GM10248 (cell line): ENCODE measurements at places on chromosomes 12 and 14.

GRCh38 chr14:55085060-55085660 lies 33.7 kb downstream of the MAPK1IP1L start:
- DNase-seq = no peak

GRCh38 chr12:117333331-117333881 lies 28.0 kb downstream of the NOS1 start:
- DNase-seq = no peak

GRCh38 chr12:54497883-54498282 lies 331 bp downstream of the NCKAP1L start:
- no peak for DNase-seq

DNA sequence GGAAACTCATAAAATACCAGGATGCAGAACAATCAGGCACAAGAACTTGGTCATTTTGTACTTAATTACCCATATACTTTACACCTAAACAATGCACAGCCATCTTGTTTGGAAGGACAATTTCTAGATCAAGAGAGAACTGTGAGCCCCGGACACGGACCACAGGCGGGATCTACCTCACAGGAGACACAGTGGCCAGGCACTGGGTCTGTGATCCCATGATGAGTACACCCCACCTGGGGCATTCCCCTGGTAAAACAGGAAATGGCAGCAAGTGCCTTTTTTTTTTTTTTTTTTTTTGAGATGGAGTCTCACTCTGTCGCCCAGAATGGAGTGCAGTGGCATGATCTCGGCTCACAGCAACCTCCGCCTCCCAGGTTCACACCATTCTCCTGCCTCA lies 15.2 kb downstream of the GOLGA3 start:
- no peak for DNase-seq

DNA sequence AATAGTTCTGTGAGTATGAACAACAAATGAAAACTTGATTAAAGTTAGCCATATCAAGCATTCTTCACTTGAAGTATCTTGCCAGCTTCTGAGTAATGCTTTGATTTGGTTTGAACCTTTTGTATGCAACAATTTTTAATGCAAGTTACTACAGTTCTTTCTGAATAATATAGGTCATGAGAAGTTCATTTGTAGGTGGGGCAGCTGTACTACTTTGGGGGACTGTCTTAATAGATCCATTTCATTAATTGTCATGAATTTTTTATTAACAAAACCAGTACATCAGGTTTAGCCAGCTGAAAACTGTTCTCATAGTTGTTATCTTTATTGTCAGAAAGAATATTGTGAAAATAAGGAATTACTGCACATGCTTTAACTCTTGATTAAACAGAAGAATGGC lies 142.7 kb downstream of the FOXA1 start:
- no peak for DNase-seq

DNA sequence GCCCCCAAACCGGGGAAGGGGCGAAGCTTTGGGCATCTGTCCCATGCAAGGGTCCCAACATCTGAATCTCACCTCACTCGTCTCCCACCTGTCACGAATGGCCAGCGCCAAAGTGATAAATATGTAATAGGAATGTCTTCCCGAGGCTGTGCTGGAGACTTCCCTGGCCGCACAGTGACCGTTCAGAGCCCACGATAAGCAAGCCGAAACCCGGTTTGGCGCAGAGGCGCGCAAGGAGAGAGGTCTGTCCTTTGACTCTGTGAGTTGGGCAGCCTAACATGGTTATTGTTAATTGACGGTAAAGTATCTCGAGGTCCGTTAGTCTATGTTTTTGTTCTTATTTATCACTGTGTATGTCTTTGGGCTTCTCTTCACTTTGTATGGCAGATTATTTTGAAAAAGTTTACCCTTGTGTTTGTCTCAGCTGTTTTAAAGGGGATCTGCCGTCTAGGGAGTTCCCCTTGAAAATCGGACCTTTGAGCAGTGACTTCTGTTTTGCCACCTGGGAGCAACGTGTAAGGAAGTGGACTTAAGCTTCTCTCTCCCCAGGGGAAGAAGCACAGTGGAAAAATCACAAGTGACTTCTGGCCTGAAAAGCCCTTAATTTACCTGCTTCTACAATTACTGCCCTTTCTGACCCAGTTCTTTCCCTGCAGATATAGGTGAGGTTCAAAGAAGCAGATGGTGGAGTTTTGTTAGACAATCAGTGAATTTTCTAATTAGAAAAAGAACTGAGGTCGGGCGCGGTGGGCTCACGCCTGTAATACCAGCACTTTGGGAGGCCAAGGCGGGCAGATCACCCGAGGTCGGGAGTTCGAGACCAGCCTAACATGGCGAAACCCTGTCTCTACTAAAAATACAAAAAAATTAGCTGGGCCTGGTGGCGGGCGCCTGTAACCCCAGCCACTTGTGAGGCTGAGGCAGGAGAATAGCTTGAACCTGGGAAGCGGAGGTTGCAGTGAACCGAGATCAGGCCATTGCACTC lies 1.1 kb upstream of the TM9SF1 start:
- peak; percentile 55 for DNase-seq

- DNase-seq = no peak
These were observed 102.1 kb downstream of the TMEM117 start for GRCh38 chr12:43937947-43938346.

GRCh38 chr12:52007158-52007921 lies 594 bp downstream of the TAMALIN start:
- peak; percentile 64 for DNase-seq

- no peak for DNase-seq
These were observed 779.5 kb upstream of the MDGA2 start for GRCh38 chr14:48454887-48455286.

GRCh38 chr14:34036319-34036766 lies 85.5 kb upstream of the EGLN3 start:
- DNase-seq = no peak

DNA sequence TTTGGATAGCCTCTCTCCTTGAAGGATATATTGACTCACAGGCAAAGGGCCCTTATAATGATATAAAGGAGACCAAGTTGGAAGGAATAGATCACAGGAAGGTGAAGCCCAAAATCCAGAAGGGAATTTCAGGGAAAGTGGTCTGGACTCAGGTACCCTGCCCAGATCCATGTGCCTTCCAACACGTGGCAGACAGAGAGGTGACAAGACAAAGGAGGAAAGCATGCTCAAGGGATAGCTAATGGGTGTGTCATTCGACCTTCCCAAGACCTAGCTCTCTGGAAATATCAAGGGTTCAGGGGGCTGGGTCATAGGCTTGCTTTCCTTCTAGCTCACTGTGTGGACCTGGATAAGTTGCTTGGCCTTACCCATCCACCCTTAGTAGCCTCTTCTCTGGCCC lies 214.3 kb downstream of the ZFP36L1 start:
- DNase-seq = no peak

DNA sequence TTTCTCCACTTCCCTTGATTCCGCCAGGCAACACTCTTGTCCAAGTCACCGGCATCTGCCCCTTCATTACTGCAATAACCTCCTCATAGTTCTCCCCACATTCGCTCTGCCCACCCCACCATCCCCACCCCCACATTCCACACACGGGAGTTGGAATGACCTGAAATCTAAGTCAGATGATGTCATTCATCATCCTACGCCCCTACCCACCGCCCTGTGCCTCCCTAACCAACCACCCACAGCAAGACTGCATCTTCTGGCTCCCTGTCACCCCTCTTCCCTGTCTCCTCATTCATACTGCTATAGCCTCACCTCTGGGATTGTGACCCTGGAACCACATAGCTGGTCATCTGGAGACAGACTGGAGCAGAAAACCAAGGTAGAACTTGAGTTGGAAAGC lies 7.9 kb upstream of the PWP1 start:
- no peak for DNase-seq

DNA sequence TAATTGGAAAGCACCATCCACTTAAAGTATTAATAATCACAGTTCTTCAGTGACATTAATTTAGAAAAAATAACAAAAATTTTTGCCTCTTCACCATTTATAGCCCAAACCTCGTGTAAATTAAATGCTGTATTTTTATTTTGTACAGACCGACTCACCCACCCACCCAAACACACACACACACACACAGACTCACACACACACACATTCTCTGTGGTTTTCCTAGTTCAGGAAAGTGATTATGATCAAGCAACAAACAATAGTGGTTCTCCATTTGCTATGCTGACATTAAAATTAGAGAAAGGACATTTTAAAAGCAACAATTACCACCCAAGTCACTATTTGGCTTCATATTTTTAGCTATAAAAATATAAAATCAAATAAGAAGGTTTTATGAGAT lies 112.5 kb upstream of the FLRT2 start:
- no peak for DNase-seq
